ENCODE measurements at places on chromosomes 16 and 17.

DNA sequence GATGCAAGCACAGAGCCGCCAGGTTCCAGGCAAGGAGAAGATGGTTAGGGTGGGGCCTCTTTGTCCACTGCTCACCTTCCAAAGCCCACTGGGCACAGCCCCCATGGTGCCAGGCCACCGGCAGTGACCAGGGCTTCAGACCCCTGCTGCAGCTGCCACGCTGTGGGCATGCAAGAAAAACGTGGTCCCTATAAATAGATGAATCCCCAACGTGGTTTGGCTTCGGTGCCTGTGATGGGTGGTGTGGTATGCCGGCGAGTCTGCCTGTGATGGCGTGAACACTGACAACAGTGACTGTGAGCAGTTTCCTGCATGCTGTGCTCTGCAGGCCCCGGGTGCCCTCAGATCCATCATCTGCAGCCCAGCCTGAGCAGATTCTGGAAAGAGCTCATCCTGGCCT lies 36.6 kb downstream of the RAB11FIP4 start:
- DNase-seq: no peak

GRCh38 chr17:80852476-80853015 lies 139.1 kb upstream of the CHMP6 start:
- no peak for DNase-seq

GRCh38 chr16:52357711-52358110 lies 189.2 kb downstream of the TOX3 start:
- no peak for DNase-seq

- no peak for DNase-seq
Observed at GRCh38 chr17:65514541-65514940, 46.9 kb downstream of the AXIN2 start.

DNA sequence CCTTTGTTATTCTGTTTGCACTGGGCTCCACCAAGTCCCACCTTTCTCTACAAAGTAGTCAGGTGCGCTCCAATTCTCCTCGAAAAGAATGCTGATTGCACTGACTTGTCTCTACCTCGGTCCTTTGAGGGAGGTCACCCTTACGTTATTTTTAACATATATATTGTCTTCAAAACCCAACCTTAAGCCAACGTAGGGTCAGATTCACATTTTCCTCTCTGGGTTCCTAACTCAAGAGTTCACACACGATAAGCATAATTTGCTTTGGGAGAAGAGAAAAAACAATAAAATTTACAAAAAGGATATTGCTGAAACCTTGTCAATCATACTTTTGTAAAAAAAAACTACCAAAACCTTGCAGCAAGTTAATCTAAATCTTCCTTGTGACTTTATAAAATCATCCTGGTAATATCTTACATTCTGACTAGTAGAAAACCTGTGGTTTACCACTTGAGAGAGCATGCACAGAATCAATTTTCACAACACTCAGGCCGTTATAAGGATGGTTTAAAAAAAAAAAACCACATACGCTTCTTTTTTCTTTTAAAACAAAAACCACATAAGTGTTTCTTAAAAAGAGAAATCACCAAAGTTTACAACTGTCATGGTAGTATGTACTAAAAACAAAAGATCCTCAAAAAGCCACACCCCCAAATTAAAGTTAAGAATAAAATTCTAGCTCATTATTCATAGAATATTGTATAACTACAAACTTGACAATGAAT lies 72.2 kb upstream of the TRAP1 start:
- DNase-seq: no peak

GRCh38 chr17:8072341-8072728 lies 15.2 kb downstream of the ALOX12B start:
- no peak for DNase-seq

GRCh38 chr17:78374631-78375274 lies 3.7 kb upstream of the PGS1 start:
- no peak for DNase-seq

- no peak for DNase-seq
Observed at GRCh38 chr17:5181509-5182305, 10.0 kb downstream of the ZNF594 start.

DNA sequence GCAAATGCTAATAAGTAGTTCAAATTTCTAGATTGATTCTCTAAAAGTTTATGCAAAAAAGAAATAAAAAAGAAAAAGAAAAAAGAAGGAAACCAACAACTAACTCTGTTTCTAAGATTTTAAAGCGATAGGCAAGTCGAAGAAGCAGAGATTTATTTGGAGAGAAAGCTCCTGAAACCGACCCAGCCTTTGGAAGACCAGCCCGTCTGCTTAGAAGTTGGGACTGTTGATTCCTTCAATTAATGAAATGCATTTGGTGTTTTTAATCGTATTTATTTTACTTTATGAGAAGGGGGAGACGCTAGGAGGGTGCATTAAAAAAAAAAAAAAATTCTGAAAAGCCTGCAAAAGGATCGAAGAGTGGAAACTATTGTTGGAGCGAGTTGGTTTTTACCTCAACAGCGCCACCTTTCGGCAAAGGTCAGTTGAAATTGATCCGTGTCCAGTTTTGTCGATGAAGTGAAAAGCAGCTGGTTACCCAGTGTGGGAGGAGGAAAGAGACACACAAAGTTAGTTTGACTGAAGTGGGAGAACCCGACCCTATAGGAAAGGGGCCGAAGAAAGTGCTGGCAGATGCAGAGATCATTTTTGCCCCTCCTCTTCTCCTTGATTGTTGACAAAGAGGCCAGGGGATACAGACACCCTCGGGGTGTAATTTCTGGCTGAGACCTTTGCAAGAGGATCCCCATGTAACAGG lies 1.5 kb upstream of the MAF start:
- peak; percentile 70 for DNase-seq

DNA sequence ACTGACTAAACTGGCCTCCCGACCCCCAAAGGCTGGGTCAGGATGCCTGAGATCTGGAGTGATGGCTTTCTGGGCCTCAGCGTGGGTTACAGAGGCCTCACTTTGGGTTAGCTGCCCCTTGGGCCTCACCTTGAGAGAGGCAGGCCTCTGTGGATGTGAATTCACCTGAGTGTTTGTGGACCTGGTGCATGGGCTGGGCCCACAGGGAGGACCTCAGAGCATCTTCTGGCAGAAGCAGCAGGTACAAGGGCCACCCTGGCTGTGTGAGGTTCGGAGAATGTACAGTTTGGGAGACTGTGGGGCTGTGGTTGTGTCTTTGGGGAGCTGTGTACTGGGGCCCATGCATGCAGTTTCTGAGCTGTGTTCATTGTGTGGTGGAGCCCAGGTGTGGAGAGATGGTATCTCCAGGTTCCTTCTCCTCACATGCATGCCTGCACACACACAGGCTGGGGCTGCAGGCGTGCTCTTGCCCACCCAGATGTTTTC lies 18.3 kb downstream of the RARA start:
- DNase-seq: no peak

DNA sequence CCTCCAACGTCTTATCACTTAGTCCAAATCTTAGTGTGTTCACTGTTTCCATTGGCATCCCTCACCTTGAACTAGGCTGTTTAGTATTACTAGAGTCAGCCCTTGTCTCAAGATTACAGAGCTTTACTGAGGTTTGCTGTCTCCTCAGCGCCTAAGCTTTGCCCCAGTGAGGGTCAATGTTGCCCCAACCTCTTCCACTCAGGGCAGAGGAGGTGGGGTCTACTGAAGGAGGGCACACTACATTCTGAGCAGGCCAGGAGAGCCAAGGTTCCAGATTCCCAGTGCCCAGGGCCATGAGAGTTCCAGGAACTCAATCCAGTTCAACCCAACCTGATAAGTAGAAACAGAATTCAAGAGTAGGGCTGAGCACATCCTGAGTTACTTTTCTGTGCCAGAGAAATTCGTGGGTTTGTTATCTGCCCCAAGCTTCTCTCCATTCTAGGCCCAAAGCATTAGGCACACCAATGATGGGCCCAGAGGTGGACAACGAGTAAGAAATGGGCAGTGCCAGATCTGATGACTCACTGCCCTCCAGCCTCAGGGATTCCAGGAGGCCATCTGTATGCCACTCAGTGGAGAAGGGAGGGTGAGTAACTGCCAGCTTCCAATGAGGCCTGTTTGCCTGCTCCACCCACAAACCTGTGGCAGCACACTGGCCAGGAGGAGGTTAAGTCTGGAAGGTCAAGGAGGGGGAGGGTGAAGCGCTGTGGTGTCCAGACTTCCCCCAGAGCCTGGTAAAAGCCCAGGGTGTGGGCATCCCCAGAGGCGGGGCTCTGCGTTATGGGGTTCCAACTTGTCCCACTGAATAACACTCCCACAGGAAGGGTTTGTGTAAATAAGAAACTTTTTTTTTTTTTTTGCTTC lies 8.2 kb downstream of the TUBG2 start:
- no peak for DNase-seq

DNA sequence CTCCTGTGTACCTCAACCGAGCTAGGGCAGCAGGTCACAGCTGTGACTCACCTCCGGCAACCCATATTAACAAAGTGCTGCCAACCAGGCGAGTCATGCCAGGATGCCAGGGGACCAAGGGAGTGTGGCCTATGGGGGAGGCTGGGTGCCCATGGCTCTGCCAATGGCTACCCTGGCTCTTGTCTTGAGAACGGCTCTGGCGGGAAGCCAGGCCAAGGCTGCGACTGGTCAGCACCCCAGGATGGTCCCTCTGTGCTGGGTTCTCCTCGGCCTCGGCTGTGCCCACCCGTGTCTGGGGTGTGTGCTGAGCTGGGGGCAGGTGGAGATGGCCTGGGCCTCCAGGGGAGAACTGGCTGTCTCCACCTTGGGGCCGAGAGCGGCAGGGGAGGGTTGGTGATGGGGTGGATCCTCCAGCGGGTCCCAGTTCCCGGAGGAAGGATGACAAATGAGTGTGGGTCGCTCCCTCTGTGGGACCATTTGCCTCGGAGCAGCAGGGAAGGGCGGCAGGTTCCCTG lies 75.8 kb downstream of the MRC2 start:
- DNase-seq: no peak

- no peak for DNase-seq
Observed at GRCh38 chr17:35062308-35062707, 1.2 kb downstream of the RFFL start.

- DNase-seq: no peak
Observed at GRCh38 chr17:34245351-34245905, 9.7 kb upstream of the CCL2 start.

GRCh38 chr17:82294064-82294773 lies 20.7 kb upstream of the CSNK1D start:
- no peak for DNase-seq

DNA sequence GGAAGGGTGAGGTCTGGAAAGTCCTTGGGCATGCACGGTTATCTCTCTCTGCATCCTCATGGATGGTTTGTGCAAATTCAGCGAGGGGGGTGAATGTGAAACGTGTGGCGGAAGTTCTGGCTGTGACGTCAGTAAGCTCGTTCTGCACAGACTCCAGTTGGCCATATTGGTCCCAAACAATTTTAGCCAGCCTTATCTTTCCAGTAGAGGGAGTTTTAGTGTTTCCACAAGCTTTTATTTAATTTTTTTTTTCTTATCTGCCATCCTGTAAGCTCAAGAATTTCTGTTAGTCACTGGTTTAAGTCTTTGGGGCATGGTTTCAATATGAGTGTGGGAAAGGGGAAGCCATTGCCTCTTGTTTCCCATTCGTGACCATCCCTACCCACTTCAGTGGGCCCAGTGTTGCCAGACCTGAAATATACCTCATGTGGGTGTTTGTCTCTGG lies 39.0 kb downstream of the HLF start:
- no peak for DNase-seq

- no peak for DNase-seq
Observed at GRCh38 chr16:64791756-64792155, 330.1 kb downstream of the CDH11 start.

- no peak for DNase-seq
Observed at GRCh38 chr16:27232061-27232900, 29.0 kb downstream of the KDM8 start.

- DNase-seq: no peak
Observed at GRCh38 chr17:6439951-6440350, 4.3 kb upstream of the PIMREG start.

Data from activated CD4-positive, alpha-beta T cell treated with anti-CD3 and anti-CD28 coated beads for 1 hour (primary cell).